GM06990 (cell line): ENCODE measurements at places on chromosomes 12 and 14.

GRCh38 chr12:62878211-62878610, 56.7 kb downstream of the PPM1H start:
- DNase-seq, result no peak

DNA sequence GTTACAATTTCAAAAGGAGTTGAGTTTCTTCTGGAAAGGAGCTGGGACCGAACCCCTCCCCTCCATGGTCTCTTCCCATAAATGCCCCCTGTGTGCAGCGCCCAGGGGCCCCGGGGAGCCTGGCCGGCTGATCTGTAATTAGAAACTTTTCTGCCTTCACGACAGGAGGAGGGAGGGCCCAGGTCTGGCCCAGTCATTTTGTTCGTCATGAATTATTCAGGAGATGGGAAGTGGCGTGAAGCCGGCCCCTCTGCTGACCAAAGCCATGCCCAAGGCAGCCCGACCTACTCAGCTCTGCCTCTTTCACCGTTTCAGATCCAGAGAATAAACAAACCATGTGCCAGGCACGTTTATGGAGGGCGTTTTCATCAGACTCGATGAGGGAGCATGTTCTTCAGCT, 33.3 kb upstream of the MSI1 start:
- DNase-seq, result no peak

GRCh38 chr14:32635061-32635719, 303.5 kb upstream of the NPAS3 start:
- DNase-seq, result no peak

DNA sequence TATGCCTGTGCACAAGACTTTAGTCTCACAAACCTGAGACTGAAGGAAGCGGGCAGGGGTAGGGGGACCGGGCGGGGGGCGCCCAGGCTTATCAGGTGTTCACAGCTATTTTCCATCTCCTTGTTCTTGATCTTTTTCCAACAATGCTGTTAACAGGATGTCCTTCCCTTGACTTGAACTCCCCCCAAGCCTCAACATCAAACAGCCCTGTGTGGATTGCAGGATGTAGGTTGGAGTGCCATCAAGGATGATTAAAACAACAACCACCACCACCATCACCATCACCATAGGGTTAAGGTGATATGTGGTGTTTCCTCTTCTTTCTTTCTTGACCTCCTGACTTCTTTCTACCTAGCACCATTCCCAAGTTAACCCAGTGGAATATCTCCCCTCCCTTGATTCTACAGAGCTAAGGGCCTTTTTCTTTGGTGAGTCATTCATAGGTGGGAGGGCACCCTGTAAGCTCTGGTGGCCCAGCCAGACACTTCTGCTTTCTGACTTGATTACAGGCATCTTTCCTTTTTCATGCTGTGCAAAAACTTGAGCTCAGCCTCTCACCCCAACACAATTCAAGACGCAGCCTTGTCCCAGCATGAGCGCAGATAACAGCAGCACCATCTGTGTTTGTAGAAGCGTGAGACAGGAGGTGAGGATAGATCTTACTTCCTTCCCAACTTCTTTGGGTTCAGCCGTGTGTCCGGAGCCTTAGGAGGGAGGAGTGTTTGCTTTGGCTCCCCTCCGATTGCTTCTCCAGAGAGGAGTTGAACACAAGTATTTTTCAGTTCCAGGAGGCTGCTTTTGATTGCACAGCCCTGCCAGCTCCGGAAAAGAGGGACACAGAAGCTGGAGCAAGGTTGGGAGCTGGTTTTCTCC, 26.8 kb downstream of the FLVCR2 start:
- no peak for DNase-seq

GRCh38 chr14:82313889-82314288, 780.2 kb upstream of the SEL1L start:
- DNase-seq, result no peak

DNA sequence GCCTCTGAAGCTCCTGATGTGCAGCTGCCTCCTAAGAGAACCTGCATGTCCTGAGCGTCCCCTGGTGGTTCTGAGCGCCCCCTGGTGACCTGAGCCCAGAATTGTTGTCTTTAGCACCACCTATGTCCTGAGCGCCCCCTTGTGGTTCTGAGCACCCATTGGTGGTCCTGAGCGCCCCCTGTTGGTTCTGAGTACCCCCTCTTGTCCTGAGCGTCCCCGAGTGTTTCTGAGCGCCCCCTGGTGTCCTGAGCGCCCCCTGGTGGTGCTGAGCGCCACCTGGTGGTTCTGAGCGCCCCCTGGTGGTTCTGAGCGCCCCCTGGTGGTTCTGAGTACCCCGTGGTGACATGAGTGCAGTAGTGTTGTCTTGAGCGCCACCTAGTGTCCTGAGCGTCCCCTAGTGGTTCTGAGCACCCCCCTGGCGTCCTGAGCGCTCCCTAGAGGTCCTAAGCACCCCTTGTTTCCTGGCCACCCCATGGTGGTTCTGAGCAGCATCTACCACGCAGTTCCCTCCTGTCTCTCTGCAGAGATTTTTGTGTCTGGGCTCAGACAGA, 782.5 kb downstream of the TMEM121 start:
- DNase-seq, result peak; percentile 84

GRCh38 chr14:103121846-103122584, 1.2 kb upstream of the TNFAIP2 start:
- DNase-seq, result no peak

- DNase-seq, result no peak
Measured at GRCh38 chr12:71282925-71283324, 125.1 kb upstream of the TSPAN8 start.

- no peak for DNase-seq
Measured at GRCh38 chr14:80483331-80483730, 272.0 kb upstream of the DIO2 start.

DNA sequence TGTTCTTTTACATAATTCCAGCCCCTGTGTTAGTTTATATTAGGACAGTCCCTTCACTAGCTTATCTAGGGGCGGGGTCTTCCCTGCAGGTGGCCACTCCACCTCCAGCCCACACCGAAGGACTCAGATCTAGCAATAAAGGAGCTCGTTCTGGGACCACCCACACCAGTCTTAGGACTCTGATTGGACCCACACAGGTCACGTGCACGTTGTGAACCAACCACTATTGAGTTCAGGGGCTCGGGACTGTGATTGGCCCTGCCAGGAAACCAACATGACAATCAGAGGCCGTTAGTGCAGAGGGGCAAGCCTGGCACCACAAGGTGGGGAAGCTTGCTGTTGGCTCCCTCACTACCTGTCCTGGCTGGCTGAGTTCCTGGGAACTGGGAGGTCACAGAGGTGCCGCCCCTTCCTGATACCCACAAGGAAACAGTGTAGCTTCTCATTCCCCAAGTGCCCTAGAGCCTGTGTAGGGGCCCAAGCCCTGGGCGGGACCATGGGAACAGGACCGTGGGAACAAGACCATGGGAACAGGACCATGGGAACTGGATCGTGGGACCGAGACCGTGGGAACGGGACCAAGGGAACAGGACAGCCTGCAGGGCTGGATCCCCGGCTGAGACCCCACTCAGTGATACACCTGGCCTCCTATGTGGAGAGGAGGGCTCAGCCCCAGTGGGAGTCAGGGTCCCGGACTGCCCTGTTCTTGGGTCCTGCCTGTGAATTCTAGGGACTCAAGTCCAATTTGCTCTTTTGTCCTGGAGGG, 297.8 kb downstream of the ADGRD1 start:
- no peak for DNase-seq

DNA sequence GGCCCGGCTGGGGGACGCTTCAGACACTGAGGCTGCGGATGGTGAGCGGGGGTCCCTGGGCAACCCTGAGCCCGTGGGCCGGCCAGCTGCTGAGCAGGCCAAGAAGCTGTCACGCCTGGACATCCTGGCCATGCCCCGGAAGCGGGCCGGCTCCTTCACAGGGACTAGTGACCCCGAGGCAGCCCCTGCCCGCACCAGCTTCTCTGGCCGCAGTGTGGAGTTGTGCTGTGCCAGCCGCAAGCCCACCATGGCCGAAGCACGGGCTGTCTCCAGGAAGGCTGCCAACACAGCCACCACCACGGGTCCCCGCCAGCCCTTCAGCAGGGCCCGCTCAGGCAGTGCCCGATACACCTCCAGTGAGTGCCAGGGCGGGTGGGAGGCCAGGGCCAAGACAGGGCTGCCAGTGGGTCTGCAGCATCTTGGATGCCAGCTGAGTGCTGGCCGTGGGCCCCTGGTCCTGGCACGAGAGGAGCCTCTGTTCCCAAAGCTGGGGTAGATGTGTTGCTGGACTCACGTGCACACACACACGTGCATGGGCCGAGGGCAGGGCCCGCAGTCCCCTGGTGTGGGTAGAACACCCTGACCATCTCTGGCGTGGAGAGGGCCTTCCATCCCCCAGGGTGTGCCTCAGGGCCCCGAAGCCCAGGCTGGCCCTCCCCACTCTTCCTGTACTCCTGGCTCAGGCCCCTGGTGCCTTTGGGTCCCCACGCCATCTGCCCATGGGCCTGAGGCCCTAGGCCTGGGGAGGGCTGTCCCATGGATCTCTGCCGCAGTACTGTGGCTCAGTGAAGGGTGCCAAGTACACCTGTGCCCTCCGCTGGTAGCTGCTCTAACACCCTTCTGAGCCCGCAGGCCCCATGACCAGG, 22.8 kb downstream of the CEP170B start:
- DNase-seq, result peak; percentile 8

DNA sequence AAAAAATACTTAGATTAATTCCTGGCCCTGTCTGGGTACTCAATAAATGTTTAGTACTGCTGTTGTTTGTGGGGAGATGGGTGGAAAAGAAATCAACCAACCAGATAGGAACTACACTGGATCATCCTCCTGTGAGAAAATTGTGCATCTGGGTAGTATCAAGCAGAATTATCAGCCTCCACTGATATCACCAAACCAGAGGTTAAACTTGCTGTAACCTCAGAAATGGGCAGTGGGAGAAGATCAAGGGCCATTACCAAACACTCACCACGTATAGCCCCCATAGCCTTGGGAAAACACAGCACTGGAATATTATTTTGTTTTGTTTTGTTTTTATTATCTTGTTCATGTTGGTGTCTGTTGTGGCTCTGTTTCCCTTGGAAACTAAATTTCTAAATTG, 19.7 kb downstream of the VEZT start:
- no peak for DNase-seq
